Esophagus squamous epithelium (tissue), 5 donors: ENCODE measurements at places on chromosomes 5 and 9.

DNA sequence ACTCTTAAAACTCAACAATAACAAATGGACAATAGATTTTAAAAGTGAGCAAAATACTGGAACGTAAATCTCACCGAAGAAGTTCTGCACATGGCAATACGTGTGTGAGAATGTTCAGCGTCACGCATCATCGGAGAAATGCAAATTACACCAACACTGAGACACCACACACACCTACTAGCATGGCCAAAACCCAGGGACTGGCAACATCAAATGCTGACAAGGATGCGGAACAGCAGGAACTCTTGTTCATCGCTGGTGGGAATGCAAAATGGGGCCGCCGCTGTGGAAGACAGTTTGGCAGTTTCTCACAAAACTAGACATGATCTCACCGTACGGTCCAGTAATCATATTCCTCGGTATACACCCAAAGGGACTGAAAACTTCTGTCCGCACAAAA is 21.6 kb upstream of the CLPTM1L start:
- H3K36me3 ChIP-seq = no peaks in the 10 kb centered on the region
- H3K27me3 ChIP-seq = no peaks in the 10 kb centered on the region

DNA sequence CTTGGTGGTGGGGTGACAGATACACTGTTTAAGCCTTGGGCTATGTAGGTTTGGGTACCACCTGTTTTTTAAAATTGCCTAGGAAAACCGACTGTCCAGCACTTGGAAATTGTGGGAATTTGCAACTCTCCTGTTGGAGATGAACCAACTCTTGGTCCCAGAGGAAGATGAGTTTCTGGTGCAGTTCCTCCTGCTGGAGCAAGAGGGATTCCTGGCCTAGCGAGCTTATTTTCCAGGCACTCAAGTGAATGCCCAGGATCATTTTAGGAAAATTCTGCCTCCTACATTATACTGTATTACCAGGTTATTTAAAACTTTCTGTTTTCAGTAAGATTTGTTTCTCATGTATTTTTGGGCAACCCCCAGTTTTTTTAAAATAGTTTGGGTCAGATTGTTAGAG is 33.7 kb downstream of the AP3S1 start:
- H3K27ac ChIP-seq = no peak overlapping the region
- H3K36me3 ChIP-seq = peaks cover 38% of the 10 kb centered on the region
- no peak for DNase-seq
- no peaks in the 10 kb centered on the region for H3K4me1 ChIP-seq
- no peak overlapping the region for H3K4me3 ChIP-seq

DNA sequence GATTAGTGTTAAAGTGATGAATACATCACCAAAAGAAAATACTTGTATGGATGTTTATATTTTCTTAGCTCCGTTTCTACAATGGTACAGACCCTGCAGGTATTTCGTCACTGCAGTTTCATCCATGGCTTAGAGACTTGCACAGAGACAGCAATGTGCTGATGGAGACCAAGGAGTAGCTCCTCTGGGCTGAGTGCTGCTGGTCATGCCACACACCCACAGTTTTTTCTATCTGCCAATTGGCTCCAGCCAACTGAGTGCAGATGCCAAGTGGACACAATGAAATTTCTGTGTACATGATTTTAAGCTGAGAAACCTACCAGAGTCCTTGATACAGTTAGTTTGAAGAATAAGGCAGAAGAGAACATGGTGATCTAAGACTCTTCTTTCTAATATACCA is 145.9 kb upstream of the ADCY2 start:
- no peaks in the 10 kb centered on the region for H3K4me1 ChIP-seq
- H3K4me3 ChIP-seq = no peak overlapping the region
- no peaks in the 10 kb centered on the region for H3K27me3 ChIP-seq
- no peaks in the 10 kb centered on the region for H3K36me3 ChIP-seq

GRCh38 chr9:33329979-33330378 is 39.7 kb downstream of the NFX1 start:
- H3K4me1 ChIP-seq = peaks cover 17% of the 10 kb centered on the region
- no peak for DNase-seq
- H3K27ac ChIP-seq = peak overlapping the region; percentile 46
- H3K4me3 ChIP-seq = no peak overlapping the region
- peaks cover 6% of the 10 kb centered on the region for H3K36me3 ChIP-seq

- H3K27me3 ChIP-seq = no peaks in the 10 kb centered on the region
- no peak overlapping the region for H3K4me3 ChIP-seq
- no peak for DNase-seq
- no peaks in the 10 kb centered on the region for H3K36me3 ChIP-seq
- H3K27ac ChIP-seq = no peak overlapping the region
Measured at GRCh38 chr5:169812786-169813185, 167.5 kb downstream of the INSYN2B start.

DNA sequence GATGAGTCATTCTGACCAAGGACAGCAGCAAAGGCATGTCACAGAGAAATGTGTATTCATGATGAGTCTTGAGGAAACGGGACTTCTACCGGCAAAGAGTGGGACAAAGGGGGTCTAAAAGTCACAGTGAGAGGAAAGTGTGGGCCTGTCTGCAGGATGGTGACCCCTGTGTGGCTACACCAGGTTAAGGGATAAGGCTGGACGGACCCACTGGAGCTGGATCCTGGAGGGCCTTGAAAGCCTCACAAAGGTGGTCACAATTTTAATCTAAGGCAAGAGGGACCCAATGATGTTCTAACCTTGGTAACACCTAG is 176.5 kb downstream of the CDK5RAP2 start:
- H3K27ac ChIP-seq = no peak overlapping the region
- H3K36me3 ChIP-seq = peaks cover 100% of the 10 kb centered on the region
- DNase-seq = no peak
- no peaks in the 10 kb centered on the region for H3K4me1 ChIP-seq

DNA sequence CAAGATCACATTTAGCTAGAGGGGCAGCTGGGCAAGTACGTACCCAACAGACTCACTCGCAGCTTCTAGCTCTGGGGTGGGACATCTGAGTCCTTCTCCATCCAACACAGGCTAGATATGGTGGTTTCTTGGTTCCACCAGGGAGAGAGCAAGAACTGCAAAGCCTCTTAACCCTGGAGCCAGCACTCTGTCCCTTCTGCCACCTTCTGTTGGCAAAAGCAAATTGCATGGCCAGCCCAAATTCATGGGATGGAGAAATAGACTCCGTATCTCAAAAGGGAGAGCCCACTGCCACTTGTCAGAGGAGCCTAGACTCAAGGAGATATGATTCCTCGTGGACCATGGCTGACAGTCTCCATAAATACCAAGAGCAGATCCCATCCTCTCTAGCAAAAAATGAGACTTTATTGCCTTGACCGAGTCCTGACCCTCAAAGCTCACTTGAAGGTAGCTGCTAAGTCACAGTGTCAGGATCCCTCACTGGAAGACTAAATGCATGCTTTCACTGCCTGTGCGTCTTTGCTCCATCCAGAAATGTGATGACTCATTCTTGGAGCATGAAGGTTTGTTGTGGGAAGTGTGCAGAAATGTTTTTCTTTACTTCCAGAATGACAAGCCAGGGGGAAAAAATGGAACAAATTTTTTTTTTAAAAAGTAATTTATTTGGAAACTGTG is 28.8 kb upstream of the ROR2 start:
- H3K27ac ChIP-seq = no peak overlapping the region
- H3K27me3 ChIP-seq = peaks cover 5% of the 10 kb centered on the region
- no peaks in the 10 kb centered on the region for H3K36me3 ChIP-seq
- H3K4me3 ChIP-seq = no peak overlapping the region
- no peaks in the 10 kb centered on the region for H3K4me1 ChIP-seq
- no peak for DNase-seq

DNA sequence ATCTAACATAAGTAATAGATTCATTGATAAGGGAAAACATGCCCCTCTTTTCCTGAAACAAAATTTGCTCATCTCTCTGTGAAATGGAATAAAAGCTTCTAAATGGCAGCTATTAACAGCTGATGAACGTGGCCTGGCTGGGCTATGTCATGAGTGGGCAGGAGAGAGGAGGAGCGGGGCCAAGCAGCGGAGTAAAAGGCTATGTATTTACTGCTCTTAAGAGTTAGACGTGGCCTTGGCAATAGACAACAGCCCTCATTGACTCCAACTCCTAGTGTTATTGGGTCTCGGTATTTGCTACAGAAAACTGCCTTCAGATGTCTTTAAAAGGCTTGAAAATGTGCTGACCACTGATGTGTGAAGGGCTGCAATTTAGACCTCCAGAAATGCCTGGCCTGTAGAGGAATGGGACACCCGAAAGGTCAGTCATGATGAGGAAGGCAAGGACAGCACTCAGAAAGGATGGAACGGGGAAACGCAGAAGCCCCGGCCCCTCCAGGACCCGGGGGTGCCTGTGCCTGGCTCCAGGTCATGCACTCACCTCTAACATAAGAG is 116.8 kb downstream of the PDZD2 start:
- DNase-seq = no peak
- no peak overlapping the region for H3K4me3 ChIP-seq
- no peaks in the 10 kb centered on the region for H3K27me3 ChIP-seq
- no peaks in the 10 kb centered on the region for H3K36me3 ChIP-seq

DNA sequence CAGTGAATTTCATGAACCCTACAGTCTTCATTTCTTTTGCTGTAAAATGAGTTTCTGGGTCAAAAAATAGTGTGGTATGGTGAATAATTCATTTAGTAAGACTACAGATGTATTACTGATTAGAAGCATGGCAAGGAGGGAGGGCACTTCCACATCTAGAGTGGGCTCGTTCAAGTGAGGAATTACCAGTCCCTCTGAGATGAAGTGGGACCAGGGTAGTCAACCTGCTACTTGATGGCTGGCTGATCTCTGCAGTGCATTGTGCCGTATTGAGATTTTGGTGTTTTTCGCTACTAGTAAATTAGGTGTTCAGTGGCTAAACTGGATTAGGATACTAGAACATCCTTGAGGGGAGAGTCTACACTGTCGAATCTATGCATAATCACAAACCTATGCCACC is 10.8 kb downstream of the CDC37L1 start:
- peak overlapping the region; percentile 47 for H3K27ac ChIP-seq
- DNase-seq = no peak
- H3K4me3 ChIP-seq = no peak overlapping the region
- peaks cover 92% of the 10 kb centered on the region for H3K36me3 ChIP-seq

GRCh38 chr5:98927242-98927988 is 1.4 kb downstream of the CHD1 start:
- no peaks in the 10 kb centered on the region for H3K4me1 ChIP-seq
- DNase-seq = no peak
- H3K4me3 ChIP-seq = peak overlapping the region; percentile 95
- H3K27me3 ChIP-seq = no peaks in the 10 kb centered on the region
- H3K36me3 ChIP-seq = peaks cover 33% of the 10 kb centered on the region

GRCh38 chr9:7819984-7820383 is 20.4 kb upstream of the DMAC1 start:
- H3K4me1 ChIP-seq = no peaks in the 10 kb centered on the region
- no peak overlapping the region for H3K4me3 ChIP-seq
- H3K27me3 ChIP-seq = no peaks in the 10 kb centered on the region
- H3K27ac ChIP-seq = no peak overlapping the region

DNA sequence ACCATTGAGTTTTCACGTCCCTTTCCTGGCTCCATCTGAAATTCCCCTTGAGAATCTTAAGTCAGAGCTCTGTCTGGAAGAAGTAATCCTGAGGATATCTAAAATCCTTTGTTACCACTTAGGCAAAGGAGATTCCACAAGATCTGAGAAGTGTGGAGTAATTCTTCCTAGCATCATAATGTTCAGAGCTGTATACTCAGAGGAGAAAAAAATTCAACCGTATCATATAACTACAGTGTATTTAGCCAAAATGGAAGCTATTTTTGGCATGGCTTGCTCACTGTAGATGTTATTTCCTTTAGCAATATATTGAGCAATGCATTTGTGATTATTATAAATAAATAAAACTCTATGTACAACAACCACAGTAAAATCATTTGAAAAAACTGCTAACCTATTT is 1858.4 kb downstream of the EFNA5 start:
- H3K27ac ChIP-seq = no peak overlapping the region
- no peaks in the 10 kb centered on the region for H3K27me3 ChIP-seq
- no peak for DNase-seq

GRCh38 chr9:126788634-126789349 is 16.0 kb upstream of the ZBTB43 start:
- H3K36me3 ChIP-seq = no peaks in the 10 kb centered on the region
- peaks cover 49% of the 10 kb centered on the region for H3K4me1 ChIP-seq
- H3K4me3 ChIP-seq = no peak overlapping the region
- peaks cover 73% of the 10 kb centered on the region for H3K27me3 ChIP-seq
